Activated naive CD4-positive, alpha-beta T cell treated with anti-CD3 and anti-CD28 coated beads, Interleukin-2, amount 10 ng/mL, durations not matched to agents 5 hours and 36 hours (primary cell): ENCODE measurements at places on chromosomes 12 and 14. TPM values are rescaled to one million over a fixed set of nuclear protein-coding genes. Genes with fewer than 3 reads are reported as not detected.

The GAS2L3 gene
- 5.0 TPM for total RNA-seq

The RHOJ gene
- not detected for total RNA-seq

The TAS2R13 gene
- total RNA-seq, result 0.48 TPM

The ZNF140 gene
- total RNA-seq, result 19.5 TPM
